Activated CD8-positive, alpha-beta memory T cell treated with anti-CD3 and anti-CD28 coated beads for 48 hours (primary cell): ENCODE measurements at places on chromosomes 6 and 20.

DNA sequence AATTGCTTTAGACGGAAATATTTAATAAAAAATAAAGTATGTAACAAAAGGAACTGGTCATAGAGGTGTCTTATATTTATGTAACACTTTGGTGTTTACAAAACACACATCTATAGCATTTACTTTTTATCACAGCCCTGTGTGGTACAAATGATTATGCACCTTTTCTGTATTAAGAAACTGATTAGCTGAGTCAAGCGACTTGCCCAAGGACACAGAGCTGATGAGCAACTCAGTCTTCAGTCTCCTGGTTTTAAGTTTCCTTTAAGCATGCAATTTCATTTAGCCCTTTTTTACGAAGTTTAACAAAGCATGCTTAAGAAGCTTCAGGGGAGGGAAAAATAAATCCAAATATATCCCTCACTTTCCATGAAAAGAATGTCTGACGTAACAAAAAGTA lies 2.5 kb downstream of the DCDC2 start:
- no peak for DNase-seq

DNA sequence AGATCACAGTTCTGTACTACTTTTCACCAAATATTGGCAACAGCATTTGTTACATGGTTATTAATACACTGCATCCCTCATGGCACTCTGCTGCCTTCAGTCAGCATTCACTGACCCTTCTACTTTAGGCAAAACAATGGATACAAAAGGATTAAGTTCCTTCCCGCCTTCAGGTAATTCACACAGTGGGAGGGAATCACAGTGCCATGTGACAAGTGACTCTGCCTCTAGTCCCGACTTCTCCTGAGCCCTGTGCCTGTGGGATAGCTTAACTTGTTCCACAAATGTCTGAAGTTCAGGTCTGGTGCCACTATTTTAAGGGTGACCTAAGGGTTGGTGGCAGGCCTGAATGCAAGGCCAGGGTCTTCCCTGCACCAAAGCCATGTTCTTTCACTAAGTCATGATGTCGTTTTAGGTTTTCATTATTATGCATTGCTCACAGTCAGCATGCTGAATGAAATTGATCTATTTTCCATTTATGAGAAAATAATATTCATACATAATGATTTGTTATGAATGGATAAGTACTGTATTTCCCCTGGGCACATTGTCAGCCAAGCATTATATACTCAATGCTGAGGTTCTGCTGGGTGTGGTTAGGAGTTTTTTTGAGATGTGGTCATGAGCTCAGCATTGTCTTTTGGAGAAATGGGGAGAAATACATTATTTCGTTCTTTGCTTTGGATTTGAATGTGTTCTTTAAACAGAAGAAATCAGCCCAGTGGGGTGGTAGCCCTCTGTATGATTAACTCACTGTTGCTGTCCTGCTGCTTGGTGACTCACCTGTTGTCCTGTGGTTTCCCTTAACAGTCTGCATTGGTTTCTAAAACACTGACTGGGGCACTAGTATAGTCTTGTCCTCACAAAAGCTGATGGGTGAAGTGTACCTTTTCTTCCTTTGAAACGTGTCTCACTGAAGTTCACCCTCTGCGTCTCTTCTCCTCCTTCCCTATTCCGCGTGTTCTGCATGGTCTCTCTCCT lies 66.4 kb downstream of the AFDN start:
- no peak for DNase-seq

DNA sequence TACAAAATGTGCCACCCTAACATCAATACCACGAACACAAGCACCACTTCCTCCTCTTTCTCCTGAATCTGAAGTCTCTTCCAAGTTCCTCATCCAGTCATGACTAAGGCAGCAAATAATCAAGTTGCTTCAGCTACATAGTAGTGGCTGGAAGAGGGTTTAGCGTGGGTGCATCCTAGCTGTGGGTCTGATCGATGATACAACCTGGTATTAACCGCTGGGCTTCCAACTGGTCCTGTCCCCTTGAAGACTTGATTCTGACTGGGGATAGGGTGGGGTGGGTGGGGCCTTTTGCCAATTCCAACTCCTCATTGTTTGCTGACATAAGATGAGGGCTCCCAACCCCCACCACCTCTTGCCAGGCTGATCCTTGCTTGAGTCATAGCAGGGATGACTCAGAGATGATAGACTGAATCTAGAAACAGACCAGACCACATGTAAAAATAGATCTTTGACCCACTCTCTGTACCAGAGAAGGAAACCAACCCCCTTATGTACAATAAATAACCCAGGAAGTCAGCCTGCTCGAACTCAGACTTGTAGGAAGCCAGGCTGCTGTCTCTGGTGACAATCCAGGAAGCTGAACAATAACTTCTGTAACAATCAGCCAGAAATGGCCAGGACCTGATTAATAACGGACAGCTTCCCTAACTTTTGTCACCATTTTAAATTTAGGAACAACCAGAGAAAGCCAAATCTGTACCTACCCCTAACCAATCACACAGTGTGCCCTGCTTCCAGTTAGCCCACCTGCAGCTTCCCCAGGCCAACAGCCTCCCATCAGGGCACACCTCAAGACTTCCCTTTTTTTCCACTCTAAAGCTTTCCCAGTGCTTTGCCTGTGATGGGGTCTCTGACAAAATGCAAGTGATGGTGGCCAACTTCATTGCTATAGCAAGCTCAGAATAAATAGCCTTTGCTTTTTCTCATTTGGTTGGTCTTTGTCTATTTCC lies 68.9 kb upstream of the FAM184A start:
- peak; percentile 9 for DNase-seq

DNA sequence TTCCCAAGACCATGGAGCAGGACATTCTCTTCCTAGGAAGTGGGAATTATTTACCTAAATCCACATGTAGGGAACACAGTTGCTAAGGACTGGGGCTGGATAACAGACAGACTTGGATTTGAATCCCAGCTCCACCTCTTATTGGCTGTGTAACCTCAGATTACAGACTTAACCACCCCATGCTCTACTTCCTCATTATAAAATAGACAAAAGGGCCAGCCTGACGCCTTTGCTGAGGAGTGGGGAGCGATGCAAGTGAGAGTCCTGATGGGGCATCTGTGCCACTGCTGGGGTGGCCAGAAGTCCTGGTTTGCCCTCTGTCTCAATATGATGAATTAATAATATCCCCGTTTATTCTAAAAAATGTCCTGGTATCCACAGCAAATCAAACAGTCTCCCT lies 46.8 kb downstream of the SPATA2 start:
- DNase-seq, result no peak

DNA sequence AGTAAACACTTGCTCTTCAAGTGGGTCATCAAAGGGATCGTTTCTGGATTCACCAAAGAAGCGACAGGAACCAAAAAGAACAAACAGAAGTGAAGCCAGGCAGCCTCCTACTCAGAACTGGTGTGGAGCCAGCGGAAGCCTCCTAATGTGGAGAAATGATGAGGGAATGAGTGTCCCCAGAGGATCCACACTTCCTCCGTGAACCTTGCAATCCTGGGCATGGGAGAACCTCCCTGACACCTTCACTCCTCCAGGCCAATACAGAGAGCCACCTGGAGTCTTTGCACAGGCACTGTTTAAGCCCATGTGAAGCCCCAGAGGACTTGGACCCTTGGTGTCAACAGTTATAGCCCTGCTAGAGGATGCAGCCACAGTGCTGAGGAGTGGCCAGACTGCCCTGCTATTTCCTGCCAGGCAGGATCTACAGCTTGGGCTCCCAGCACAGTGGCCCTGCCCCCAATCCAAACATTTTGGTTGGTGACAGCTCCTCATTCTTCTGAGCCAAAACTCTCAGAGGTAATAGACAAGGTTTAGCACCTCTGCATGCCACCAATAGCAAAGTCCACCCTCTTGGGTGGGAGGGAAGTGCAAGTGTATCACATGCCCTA lies 23.2 kb upstream of the SERINC1 start:
- DNase-seq, result no peak

DNA sequence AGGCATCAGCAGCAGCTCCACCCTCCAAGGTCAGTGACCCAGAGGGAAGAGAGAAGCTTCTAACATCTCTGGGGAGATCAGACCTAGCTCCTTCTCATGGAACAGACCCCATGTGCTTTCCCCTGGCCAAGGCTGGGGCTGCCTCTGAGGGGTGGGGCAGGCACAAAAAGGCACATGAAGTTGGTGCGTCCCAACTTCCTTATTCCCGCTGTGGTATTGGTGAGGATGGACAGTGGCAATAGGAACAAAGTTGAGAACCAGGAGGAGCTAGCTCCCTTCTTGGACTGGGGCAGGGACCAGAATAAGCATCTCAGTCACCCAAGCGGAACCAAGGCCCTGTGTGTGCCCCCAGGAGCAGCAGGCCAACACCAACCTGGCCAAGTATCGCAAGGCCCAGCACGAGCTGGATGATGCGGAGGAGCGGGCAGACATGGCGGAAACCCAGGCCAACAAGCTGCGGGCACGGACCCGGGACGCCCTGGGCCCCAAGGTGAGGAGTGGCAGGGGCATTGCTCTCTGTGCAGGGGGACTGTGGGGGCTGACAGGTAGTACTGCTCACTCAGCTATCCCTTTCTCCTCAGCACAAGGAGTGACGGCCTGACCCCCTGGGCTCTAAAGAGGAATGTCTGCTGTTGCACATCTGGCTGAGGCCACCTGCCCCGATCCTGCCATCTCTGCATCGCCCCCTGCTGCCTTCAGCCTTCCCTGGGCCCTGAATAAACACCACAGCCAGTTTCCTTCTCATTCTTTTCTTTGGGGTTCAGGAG lies 46.1 kb downstream of the MYH7B start:
- no peak for DNase-seq

DNA sequence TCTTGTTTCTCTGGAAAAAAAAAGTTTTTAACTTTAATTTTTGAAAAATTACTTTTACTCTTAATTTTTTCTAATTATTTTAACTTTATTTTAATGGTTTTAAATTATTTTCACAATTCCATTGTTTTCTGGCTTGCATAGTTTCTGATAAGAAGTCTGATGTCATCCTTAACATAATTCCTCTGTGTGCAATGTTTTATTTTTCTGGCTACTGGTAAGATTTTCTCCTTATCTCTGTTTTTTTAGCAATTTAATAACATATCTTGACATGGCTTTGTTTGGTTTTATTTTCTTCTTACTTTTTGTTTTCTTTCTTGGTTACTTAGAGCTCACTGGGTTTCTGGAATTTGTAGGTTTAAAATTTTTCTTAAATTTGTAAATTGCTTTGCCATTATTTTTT lies 114.8 kb downstream of the TBXT start:
- no peak for DNase-seq

GRCh38 chr6:149449831-149450678 lies 34.8 kb downstream of the ZC3H12D start:
- DNase-seq, result no peak

DNA sequence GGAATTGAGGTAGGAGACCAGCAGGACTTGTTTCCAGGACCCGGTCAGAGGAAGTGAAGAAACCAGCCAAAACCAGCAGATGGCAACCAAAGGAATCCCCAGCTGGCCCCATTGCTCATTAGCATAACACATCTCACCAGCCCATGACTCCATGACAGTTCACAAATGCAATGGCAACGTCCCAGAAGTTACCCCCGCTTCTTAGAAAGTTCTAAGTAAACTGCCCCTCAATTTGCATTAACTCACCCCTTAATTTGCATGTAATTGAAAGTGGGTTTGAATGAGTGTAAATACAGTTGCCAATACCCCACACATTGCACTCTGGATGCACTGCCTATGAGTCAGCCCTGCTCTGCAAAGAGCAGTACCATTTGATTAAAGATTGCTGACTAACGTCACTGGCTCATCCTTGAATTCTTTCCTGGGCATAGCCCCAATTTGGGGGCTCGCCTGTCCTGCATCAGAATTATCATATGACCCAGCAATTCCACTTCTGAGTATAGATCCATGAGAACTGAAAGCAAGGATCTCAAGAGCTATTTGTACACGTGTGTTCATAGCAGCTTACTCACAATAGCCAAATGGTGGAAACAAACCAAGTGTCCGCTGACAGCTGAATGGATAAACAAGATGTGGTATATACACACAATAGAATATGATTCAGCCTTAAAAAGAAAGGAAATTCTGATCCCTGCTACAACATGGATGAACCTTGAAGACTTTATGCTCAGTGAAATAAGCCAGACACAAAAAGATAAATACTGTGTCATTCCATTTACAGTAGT lies 36.4 kb downstream of the MYLK4 start:
- no peak for DNase-seq

- DNase-seq, result no peak
Observed at GRCh38 chr20:56202493-56203077, 45.9 kb upstream of the MC3R start.

DNA sequence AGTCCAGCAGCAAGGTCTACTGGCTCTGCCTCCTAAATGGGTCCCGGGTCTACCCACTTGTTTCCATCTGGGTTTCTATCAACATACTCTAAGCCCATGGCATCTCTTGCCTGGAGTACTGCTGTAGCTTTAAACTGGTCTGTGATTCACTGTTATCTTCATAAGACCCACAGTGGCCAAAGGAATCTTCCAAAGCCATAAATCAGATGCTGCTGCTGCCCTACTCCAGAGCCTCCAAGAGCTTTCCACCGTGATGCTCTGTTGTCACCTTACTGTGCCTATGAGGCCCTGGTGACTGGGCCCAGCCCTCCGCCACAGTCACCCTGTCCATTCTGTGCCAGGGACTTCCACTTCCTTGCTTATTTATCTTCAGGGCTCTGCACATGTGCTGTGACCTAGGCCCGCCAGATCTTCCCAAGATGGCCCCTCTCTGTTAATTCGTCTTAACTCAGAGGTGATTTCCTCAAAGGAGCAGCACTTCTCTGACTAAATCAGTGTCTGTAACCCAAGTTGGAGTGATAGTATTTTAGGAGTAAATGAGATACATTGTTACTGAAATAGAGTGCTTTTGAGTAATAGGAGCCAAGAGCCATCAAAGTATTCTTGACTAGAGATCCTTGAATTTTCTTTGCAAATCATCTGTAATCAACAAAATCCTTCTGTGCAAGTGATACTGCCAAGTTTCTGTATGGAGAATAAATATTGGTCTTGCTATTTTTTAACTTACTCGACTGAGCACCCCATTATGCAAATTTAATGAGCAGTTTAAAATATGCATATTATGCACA lies 102.5 kb downstream of the PPP1R14C start:
- DNase-seq, result no peak

GRCh38 chr6:125453516-125453915 lies 151.7 kb upstream of the HDDC2 start:
- no peak for DNase-seq

DNA sequence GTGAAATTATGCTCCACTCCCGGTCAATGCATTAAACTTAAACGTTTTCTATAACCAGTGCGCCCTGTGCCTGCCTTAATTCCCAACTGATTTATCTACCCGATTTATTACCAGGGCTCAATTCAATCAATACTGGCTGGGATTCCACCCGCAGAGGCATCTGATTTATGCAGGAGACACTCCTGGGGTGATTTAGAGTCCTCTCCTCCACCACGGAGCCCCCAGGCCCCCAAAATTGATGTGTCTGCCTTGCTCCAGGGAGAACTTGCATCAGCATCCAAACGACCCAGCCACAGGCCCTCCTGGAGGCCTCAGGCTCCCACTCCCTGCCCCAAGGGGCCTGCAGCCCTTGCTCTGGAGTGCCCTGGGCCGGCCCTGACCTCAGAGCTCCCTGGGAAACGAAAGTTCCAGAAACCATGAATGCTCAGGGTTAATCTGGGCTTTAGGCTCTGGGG lies 29.5 kb downstream of the ANKRD60 start:
- DNase-seq, result no peak
